ENCODE measurements at places on chromosomes 7 and 10. TPM values are rescaled to one million over a fixed set of nuclear protein-coding genes. Genes with fewer than 3 reads are reported as not detected.

Gene PITRM1
- 72.8 TPM for total RNA-seq

- peak; percentile 88 for DNase-seq
Measured at GRCh38 chr10:70656489-70656888, 15.8 kb upstream of the ADAMTS14 start.

DNA sequence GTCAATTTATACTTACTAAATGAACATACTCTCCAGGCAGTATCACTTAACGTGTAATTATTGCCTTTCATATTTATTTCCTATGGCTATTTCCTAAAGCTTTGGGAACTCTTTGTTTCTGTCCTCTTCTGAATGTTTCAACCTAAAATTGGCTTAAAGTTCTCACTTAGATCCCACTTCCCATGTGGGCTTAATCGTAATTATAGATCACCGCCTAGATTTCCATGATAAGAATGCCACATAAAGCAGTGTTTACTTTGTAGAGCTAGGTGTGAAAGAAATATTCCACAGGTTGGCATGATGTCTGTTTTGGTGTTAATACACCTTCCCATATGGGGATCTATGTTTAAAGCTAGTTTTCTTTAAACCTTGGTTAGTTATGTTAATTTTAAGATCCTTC, 1.5 kb downstream of the HDAC9 start:
- no peak for DNase-seq

- DNase-seq, result no peak
Measured at GRCh38 chr10:93580828-93581227, 14.4 kb downstream of the FFAR4 start.

Gene PDLIM1
- 55.6 TPM for total RNA-seq

DNA sequence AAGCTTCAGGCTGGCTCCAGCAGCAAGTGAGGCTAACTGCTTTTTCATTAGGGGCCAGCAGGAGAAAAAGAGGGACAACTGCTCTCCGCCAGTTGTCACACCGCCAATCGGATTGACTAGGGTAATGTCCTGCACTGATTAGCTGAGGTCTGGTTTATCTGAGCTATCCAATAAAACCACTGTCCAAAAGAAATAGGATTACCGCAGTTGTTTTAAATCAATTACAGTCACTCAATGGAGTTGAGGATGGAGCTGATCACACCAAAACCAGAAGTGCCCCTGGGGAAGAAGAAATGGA, 351.4 kb upstream of the NPVF start:
- no peak for DNase-seq

Gene CPXM2
- total RNA-seq, result not detected

Gene UNC5B
- 0.94 TPM for total RNA-seq
